ENCODE measurements at places on chromosomes 12 and 14. TPM values are rescaled to one million over a fixed set of nuclear protein-coding genes. Genes with fewer than 3 reads are reported as not detected.

Gene GALNT6
- 12.3 TPM for total RNA-seq

Gene TMTC2
- 7.6 TPM for total RNA-seq

Gene TAS2R42
- total RNA-seq = not detected

Gene SIRT4
- total RNA-seq = 2.5 TPM

Gene ADAM21
- total RNA-seq = under 0.01 TPM

Gene IGF1
- total RNA-seq = 2.5 TPM

Gene IL31
- total RNA-seq = not detected

Gene GLI1
- total RNA-seq = not detected

Gene RTL1
- total RNA-seq = not detected

Gene TAMALIN
- 32.4 TPM for total RNA-seq

Gene IAPP
- total RNA-seq = not detected

Gene IL23A
- total RNA-seq = 0.11 TPM

Gene SDSL
- total RNA-seq = 2.1 TPM

Gene HPD
- total RNA-seq = not detected

Gene SYCP3
- 0.17 TPM for total RNA-seq

Gene KRT83
- total RNA-seq = not detected

Gene LALBA
- not detected for total RNA-seq

Gene AMN
- not detected for total RNA-seq

Gene CELA1
- total RNA-seq = not detected

Gene PLXNC1
- total RNA-seq = 0.09 TPM

Gene MYO1H
- not detected for total RNA-seq

Gene MGAT4C
- total RNA-seq = under 0.01 TPM

Gene RNASE2
- total RNA-seq = not detected

Gene DLGAP5
- total RNA-seq = 7.6 TPM

Gene LUM
- total RNA-seq = not detected

Gene LRRK2
- total RNA-seq = 0.52 TPM

Gene TMEM253
- total RNA-seq = 0.11 TPM

Gene MAP3K9
- 0.17 TPM for total RNA-seq

Gene KCNA1
- under 0.01 TPM for total RNA-seq

Gene CLEC9A
- total RNA-seq = not detected

Gene KRT73
- total RNA-seq = not detected

Gene MYG1
- 34.6 TPM for total RNA-seq

Gene CD27
- total RNA-seq = not detected

Gene ALKBH1
- total RNA-seq = 6.4 TPM

Gene PLEKHG7
- not detected for total RNA-seq

Gene NOVA1
- total RNA-seq = not detected

Gene RNASE3
- total RNA-seq = not detected

Gene TDRD9
- total RNA-seq = 2.3 TPM

Gene FOXM1
- total RNA-seq = 1.3 TPM

Gene CACNA1C
- total RNA-seq = 0.33 TPM

Gene SNX6
- 93.8 TPM for total RNA-seq

Gene ST8SIA1
- 0.86 TPM for total RNA-seq

Gene ACVRL1
- total RNA-seq = 263 TPM

Gene TAS2R13
- 1.0 TPM for total RNA-seq

Gene PRPH
- total RNA-seq = not detected

Gene BAZ1A
- 42.8 TPM for total RNA-seq

Gene GPR137C
- total RNA-seq = 1.1 TPM

Gene ADGRD1
- total RNA-seq = 0.26 TPM

Gene LHX5
- not detected for total RNA-seq

Gene EEA1
- total RNA-seq = 10.9 TPM

All from dermis lymphatic vessel endothelial cell (primary cell).